Skeletal muscle cell (primary cell): ENCODE measurements at places on chromosomes 7 and 10.

DNA sequence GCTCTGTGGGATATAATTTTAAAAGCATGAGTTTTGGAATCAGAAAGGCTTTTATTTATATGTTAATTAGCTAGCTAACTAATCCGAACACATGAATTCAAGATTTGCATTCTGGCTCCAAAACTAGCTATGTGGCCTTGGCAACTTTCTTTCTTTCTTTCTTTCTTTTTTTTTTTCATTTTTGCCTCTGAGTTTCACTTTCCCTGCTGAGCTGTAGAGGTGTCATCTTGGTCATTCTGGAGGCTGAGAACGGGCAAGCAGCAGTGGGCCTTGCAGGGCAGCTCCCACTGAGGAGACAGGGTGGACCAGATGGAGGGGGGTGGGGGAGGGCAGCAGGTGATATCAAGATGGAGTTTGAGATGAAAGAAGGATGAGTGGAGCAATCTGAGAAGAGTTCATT lies 24.8 kb upstream of the SFMBT2 start:
- DNase-seq = no peak

DNA sequence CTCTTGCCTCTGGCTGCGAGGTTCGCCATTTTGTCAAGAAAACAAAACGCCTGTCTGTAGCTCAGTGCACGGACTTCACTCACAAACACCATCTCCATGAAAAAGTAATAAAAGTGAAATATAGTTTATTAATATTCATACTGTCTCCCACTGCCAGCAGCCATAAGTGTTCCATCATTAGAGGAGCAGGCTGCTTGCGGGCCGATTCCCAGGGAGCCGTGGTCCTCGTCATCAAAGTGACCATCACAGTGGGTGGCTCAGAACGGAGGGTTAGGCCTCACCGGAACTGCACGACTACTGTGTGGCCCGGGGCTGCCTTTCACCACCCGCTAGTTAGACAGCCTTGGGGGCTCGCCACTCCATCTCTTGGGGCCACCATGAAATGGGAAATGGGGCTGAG lies 82.7 kb downstream of the HIPK2 start:
- DNase-seq = no peak

DNA sequence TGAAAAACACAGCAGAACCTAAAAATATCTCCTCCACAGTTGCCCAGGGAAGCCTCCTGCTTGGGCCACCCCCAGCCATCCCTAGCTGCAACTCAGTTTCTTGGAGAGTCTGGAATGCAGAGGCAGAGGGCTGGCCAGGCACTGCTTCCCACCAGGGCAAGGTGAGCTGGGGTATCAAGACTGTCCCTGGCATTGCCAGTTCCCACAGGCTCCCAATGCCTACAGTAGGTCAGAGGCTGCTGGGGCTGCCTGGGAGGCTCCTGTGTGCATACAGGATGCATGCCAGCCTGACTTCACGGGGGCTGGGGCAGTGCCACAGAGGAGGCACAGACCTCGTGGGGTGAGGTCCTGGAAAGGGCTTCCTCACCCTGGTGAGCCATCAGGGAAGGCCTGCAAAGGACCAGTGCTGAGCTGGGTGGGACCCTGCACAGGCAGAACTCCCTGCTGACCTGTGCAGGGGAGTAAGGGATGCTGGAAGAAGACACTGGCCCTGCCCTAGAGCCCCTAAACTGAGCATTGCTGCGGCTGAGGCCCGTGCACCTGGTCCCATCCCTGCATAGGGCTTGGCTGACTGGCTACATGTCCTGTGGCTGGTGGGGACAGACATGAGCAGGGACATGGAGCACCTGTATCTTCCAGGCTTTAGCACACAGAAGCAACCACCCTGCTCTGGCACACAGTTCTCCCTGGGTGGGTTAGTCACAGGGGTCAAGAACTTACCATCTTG lies 121.9 kb upstream of the RET start:
- no peak for DNase-seq

DNA sequence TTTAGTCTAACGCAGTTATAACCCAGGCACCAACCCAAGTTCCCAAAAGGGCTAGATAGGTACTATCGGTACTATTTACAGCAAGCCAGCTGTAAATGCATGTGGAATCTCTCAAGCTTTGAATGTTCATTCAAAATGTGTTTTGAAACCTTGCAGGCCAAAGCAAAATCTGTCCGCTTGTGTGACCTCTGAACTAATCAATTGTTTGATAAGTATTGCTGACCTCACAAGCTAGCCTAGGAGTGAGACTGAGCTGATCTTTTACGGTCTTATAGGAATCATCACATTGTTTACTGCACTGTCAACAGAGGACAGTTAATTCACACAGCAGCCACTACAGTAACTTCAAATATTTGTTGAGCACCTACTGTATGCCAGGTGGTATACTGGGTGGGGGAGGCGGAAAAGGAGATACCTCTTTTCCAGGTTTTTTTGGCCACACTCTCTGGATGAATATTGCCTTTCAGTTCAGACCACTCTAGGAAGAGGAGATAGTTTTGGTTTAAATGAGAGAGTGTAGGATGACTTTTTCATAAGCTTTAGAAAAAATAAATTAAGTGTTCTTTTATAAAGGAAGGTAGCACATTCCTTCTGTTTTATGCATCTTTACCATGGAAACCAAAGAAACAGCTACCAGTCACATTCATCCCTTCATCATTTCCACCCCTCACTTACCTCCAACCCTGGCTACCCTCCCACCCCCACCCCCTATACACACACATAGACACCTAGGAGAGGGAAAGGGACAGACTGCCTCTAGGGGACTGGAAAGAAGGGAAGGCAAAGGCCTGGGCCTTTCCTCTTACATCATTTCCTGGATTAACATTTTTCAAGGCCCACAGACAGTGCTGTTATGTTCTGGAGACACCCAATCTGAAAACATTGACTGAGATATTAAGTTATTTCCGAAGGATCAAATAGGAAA lies 2.4 kb downstream of the PAPSS2 start:
- no peak for DNase-seq

GRCh38 chr7:35465791-35466336 lies 212.0 kb upstream of the TBX20 start:
- no peak for DNase-seq

GRCh38 chr10:59008452-59008851 lies 168.0 kb upstream of the PHYHIPL start:
- DNase-seq = no peak
